CD4-positive, alpha-beta T cell treated with Interleukin-15 for 4 hours (primary cell): ENCODE measurements at places on chromosomes 5 and 9.

DNA sequence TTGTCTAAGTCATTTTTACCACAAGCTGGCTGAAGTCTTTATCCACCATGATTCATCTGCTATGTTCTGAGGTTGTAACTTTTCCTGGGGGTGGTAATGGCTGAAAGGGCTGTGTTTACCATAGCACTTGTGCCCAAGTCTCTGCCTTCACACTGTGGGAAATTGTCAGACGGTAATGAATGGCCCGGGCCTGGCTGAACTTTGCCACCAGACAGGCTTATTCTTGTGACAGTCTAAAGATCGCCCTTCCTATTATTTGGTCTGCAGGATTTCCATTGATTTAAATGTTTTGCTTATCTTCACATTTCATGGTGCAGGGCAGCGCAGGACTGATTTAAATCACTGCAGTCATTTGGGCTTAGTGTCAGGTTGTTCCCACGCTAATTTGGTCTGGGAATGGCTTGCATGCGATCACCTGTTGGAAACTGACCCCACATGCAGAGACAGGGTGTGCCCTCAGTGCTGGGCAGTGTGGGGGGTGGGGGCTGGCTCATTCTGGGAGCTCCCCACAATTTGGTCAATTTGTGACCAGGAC is 109.3 kb upstream of the ICE1 start:
- no peak for DNase-seq

- DNase-seq = no peak
These were observed 313.8 kb downstream of the FAM170A start for GRCh38 chr5:119943148-119943547.

DNA sequence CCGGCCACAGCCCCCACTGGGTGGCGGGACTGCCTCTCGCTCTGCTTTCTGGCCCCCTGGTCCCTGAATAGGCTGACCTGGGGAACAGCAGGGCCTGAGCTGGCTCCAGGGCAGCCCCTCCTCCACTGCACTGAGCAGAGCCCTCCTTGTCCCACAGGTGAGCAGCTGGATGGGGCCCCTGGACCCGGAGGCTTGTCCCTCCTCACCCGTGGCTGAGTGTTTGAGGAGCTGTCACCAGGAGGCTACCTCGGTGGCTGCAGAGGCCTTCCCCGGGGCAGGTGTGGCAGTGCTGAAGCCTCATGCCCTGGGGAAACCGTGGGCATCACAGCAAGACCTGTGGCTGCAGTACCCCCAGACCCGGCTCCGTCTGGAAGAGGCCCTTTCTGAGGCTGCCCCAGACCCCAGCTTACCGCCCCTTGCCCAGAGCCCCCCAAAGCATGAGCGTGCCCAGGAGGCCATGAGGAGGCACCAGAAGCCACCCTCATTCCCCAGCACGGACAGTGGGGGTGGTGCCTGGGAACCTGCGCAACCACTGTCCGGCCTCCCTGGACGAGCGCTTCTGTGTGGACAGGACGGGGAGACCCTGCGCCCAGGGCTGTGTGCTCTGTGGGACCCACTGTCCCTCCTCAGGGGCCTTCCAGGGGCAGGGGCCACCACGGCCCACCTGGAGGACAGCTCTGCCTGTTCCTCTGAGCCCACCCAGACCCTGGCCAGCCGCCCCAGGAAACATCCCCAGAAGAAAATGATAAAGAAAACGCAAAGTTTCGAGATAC is 28.5 kb upstream of the LRRC14B start:
- DNase-seq = no peak

- no peak for DNase-seq
These were observed 128.3 kb upstream of the C9orf72 start for GRCh38 chr9:27701587-27701986.

DNA sequence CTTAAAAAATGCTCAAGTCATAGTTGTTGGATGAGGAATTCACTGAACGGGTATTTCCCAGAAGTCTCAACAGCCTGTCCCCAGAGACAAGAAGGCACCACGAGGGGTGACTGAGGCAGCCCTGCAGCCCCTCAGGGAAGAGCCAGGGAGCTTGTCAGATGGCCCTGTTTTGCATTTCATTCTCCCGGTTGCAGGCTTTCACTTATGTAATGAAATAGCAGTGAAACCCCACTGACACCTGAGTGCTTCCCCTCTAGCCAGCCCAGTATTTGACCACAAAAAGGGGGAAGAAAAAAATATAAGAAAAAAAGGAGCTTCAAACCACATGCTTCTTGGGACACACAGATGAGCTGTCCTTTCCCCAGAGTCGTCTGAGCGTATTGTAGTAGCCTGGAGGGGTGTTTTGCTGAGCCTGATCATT is 75.3 kb upstream of the IL12B start:
- DNase-seq = no peak

DNA sequence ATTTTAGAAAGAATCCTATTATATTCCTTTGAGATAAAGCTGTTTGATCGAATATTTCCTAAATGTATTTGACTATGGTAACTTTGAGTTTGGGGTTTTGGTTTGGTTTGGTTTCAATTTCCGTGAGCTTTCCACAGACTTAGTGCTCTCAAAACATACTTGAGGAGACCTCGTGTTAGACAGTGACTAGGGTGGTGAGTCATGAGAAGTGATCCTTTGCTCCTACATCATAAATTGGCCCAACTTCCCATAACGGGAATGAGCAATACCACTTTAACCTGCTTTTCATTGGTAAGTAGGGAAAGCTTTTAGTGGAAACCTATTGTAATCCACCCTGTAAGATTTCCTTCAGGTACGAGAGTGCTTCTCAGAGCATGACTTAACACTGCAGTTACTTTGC is 3.8 kb upstream of the RASEF start:
- DNase-seq = no peak

DNA sequence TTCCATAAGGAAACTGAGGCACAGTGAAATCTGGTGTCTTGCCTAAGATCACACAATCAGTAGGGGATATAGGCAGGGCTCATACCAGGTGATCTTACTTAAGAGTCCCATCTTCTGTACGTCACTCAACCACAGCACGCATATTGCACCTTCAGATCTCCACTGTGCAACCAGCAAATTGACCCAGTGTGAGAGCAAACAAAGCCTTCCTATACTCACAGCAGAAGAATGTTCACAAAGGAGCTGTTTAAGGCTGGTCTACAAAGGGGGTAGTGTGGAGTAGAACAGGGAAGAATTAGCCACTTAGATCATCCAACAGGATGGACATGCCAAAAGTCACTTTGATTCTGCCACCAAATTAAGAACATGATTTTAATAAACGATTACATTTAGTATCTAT is 305.9 kb downstream of the SLIT3 start:
- no peak for DNase-seq

DNA sequence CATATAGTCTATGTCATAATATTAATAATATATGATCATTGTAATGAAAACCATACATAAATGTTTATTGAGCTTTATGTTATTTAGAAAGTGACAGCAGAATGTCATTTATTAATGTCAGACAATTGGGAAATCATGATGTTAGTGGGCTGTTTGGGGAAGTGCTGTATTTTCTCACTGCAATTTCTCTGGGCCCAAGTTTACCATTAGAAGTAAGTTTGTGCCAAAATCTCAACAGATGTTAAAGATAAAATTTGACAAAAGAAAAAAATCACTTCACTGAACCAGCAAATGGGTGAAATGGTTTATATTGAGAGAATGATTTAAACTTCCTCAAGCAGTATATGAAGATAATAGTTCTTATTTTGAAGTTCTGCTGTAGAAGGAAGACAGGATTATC is 433.2 kb upstream of the SMARCA2 start:
- DNase-seq = no peak

- no peak for DNase-seq
These were observed 47.5 kb upstream of the UBAC1 start for GRCh38 chr9:136008693-136008997.

DNA sequence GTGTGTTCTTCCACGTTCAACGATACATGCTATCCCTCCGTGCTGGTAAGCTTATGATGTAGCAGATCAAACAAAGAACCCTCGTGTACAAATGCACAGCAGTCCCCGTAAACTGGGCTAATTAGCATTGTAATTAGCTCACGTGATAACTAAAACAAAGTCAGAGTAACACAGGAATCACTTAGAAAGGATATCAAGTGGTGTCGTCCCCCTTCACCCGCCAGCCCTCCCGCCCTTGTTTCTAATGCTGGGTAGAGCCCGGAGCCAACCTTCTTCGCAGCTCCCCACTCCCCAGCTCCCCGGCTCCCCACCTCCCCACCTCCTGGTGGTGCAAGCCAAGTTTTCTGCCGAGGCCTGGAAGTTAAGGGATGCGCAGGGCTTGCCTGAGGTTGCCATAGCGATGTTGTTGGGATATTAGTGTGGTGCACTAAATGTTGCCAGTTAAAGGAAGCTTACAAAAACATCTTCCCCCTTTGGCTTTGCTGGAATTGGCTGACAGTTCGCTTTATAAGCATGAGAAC is 357.9 kb upstream of the CCNH start:
- no peak for DNase-seq

DNA sequence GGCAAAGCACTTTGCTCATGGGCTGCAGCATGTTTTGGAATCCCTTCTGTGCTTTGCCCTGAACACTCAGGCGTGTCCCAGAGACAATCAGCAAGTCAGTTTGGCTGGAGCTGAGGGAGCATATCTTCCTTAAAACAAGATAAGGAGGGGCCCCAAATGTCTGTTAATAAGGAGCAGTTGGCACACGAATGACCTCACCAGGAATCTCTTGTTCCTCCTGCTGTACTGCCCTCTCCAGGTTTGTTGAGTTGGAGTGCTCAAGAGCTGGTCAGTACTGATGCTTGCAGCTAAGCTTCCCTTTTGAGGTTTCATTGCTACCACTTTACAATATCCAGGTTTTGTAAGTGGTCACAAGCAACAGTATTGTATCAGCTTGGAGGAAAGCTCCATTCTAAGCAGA is 101.3 kb upstream of the EGFLAM start:
- no peak for DNase-seq

DNA sequence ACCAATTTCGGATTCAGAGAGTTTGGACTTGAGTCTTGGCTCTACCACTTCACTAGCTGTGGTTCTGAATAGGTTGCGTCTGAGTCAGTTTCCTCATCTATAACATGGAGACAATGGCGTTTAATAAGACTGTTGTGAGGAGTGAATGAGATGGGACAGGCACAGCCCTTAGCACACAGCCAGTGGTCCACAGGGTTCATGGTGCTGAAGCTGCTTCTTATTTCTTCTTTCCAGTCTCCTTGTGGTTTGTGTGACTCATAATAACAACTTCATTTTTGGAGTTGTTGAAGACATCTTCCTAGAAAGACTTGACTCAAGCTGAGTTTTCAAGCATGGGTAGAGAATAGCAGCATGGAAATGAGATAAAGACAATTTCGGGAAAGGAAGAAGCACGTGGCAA is 172.6 kb upstream of the PPP2R2B start:
- DNase-seq = no peak

- DNase-seq = no peak
These were observed 25.2 kb downstream of the HOMER1 start for GRCh38 chr5:79488775-79489174.

DNA sequence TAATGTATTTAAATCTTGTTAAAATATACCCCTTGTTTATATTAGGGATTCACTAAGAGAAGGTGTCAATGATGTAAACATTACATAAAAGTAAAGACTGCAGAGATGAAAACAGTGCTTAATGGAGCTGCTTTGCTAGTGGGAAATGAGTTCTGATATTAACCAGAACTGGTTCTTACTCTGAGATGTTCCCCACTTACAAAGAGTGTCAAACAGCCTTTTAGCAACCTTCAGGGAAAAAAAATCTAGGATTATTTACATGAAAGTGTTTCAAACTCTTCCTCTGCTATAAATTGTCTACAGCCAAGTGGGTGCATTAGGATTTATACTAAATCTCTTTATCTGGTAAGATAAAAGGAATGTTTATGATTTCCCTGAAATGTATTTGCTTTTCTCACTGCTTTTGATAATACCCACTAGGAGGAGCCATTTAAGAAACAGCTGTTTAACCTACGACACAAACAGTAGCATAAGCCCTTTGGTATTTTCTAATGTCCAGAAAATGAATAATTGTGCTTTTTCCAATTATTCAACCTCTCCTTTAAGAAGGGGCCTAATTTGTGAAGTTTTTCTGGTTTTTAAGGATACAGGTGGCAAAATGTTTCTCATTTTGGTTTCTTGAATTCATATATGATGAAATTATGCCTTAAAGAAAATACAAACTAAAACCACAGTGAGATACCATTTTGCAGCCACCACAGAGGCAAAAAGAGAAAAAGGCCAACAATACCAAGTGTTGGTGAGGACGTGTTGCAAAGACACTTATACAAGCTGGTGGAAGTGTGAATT is 186.3 kb downstream of the TLE4 start:
- DNase-seq = no peak

DNA sequence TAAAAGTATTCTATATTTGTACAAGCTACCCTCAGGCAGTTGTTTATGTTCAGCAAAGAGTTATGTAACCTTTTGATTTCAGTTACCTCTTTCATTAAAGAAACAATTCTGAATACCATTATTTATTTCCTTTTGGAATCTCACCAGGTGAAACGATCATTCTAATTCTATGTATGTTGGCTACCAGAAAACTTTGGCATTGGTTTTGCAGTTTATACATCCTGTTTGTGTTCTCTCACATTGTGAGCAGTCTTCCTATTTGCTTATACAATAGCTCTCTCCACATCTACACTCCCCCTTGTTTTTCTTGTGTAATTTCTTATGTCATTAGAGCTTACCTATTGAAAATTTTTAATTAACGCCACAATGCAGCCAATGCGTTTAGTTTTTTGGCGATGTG is 276.0 kb upstream of the MPDZ start:
- DNase-seq = no peak

- no peak for DNase-seq
These were observed 28.3 kb upstream of the DENND4C start for GRCh38 chr9:19201899-19202891.

DNA sequence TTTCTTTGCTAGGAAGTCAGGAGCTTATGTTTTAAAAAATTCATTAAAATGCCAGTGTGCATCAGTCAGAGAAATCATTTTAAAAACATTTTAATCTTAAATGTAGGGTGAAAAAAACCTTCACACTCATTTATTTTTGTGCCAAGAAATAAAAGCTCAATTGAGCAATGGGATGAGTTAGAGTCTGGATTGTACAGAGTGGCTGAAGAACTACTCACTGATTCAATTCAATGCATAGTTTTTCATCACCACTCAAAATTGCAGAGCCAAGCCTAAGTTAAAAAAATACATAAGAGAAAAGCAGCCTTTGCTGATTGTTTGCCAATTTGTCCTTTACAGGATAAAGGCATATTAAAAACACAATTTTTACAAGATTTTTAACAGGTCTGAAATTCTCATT is 168.2 kb upstream of the DMRTA1 start:
- no peak for DNase-seq

DNA sequence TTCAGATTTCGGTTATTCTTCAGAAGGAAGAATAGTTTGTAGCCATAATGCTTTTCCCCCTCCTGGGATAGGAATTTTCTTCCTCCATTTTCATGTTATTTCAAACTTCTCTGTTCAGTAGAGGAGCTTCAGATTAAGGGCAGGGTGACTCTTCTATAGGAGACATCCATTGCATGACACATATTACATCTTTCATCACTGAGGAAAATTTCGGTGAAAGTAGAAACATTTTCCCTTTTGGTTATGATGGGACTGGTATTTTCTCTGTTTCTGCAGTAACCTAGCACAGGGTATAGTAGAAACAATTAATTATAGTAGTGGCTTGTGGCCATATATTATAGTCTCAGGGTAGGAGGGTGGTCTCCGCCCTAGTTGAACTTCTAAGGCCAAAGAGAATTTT is 1.1 kb downstream of the IPO11 start:
- DNase-seq = no peak

GRCh38 chr9:34587271-34587670 is 2.3 kb downstream of the CNTFR start:
- DNase-seq = no peak

GRCh38 chr9:22124263-22125011 is 115.3 kb upstream of the CDKN2B start:
- DNase-seq = no peak

- no peak for DNase-seq
These were observed 56.3 kb upstream of the MEF2C start for GRCh38 chr5:88939300-88939699.
